ENCODE measurements at places on chromosomes 2 and 18. TPM values are rescaled to one million over a fixed set of nuclear protein-coding genes. Genes with fewer than 3 reads are reported as not detected.

Gene EFR3B
- 10.0 TPM for total RNA-seq

Gene ABCA12
- 0.15 TPM for total RNA-seq

Gene RAPGEF4
- total RNA-seq, result 0.45 TPM

Gene OBSL1
- total RNA-seq, result 15.2 TPM

Gene FLACC1
- 0.20 TPM for total RNA-seq

Gene VWC2L
- not detected for total RNA-seq

Gene CNRIP1
- 2.3 TPM for total RNA-seq

Gene MRO
- 0.05 TPM for total RNA-seq

Gene DSC3
- 1.5 TPM for total RNA-seq

Gene FAP
- total RNA-seq, result not detected

Gene ALKAL2
- total RNA-seq, result not detected

Gene DSG1
- not detected for total RNA-seq

Gene EFHD1
- 5.1 TPM for total RNA-seq

Gene TUBA3E
- total RNA-seq, result 6.3 TPM

Gene CD8B
- total RNA-seq, result not detected

Gene PSD4
- 14.8 TPM for total RNA-seq

Gene BCL2
- total RNA-seq, result 0.51 TPM

Gene SNORC
- 5.4 TPM for total RNA-seq

Gene UGT1A10
- not detected for total RNA-seq

Gene AKAIN1
- not detected for total RNA-seq

Gene PEX13
- 14.6 TPM for total RNA-seq

Gene REG3A
- not detected for total RNA-seq

Gene CCDC85A
- 0.39 TPM for total RNA-seq

Gene TMEM37
- 1.8 TPM for total RNA-seq

Gene RELCH
- 16.8 TPM for total RNA-seq

Gene SPEG
- total RNA-seq, result 12.6 TPM

Gene SCN9A
- 2.2 TPM for total RNA-seq

Gene RUFY4
- not detected for total RNA-seq

Gene ZNF513
- 13.4 TPM for total RNA-seq

Gene DOK1
- total RNA-seq, result 4.8 TPM

Gene AMER3
- not detected for total RNA-seq

Gene GATA6
- total RNA-seq, result 1.4 TPM

Gene ANKRD62
- total RNA-seq, result not detected

Gene KCNJ3
- not detected for total RNA-seq

Gene EIF2AK2
- 27.2 TPM for total RNA-seq

Gene VAPA
- total RNA-seq, result 163 TPM

Gene AGXT
- not detected for total RNA-seq

Gene TTN
- 0.01 TPM for total RNA-seq

Gene CFAP65
- 0.22 TPM for total RNA-seq

Gene LRRC30
- total RNA-seq, result not detected

Gene DHRS9
- 3.9 TPM for total RNA-seq

Gene ZNF397
- 3.3 TPM for total RNA-seq

Gene HAAO
- total RNA-seq, result not detected

Gene ERMN
- total RNA-seq, result not detected

Gene DES
- total RNA-seq, result 0.47 TPM

Gene FEV
- not detected for total RNA-seq

Gene RPRM
- total RNA-seq, result 0.11 TPM
